Stimulated activated CD4-positive, alpha-beta T cell treated with anti-CD3 and anti-CD28 coated beads, Interleukin-12 subunit alpha, Interleukin-12 subunit beta, amount 100 ng/mL, for 24 hours (primary cell): ENCODE measurements at places on chromosomes 12 and 14.

- no peak for DNase-seq
These were observed 69.5 kb downstream of the TMEM132C start for GRCh38 chr12:128336204-128337070.

- DNase-seq, result no peak
These were observed 52.5 kb upstream of the VASH1 start for GRCh38 chr14:76708771-76709170.

DNA sequence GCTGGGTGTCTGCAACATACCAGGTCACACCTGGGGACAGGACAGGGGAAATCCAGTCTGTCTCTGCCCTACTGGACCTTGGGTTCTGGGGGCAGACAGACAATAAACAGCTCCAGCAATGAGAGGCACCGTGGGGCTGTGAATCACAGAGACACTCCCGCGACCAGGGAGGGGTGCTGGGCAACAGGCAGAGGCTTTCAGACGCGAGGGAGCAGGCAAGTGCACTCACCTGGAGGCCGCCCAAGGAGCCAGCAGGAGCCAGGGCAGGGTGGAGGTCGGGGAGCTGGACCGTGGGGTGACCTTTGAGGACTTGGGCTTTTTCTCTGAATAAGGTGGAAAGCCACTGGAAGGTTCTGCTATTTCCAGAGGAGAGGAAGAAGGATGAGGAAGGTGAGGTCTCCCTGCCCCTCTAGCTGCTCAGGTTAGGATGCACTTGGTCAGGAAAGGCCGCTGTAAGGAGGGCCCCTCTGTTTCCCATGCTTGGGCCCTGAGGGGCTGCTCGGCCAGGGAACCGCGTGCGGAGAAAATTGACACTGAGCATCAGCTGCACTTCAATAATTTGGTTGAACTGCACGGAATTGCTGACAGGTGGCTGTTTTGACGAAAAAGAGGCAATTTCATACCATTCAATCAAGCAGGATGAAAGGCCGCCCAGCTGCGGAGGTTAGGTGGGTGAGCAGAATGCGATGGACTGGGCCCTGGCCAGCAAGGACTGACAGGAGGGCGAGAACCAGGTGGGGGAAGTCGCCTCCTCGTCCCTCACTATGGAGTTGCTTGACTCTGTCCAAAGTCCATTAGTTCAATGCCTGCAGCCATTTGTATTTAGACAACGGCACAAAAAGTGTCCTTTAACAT is 42.2 kb downstream of the JAG2 start:
- no peak for DNase-seq

GRCh38 chr14:104136472-104137296 is 1.7 kb upstream of the KIF26A start:
- no peak for DNase-seq

- no peak for DNase-seq
These were observed 51.2 kb upstream of the OXA1L start for GRCh38 chr14:22715186-22715812.

DNA sequence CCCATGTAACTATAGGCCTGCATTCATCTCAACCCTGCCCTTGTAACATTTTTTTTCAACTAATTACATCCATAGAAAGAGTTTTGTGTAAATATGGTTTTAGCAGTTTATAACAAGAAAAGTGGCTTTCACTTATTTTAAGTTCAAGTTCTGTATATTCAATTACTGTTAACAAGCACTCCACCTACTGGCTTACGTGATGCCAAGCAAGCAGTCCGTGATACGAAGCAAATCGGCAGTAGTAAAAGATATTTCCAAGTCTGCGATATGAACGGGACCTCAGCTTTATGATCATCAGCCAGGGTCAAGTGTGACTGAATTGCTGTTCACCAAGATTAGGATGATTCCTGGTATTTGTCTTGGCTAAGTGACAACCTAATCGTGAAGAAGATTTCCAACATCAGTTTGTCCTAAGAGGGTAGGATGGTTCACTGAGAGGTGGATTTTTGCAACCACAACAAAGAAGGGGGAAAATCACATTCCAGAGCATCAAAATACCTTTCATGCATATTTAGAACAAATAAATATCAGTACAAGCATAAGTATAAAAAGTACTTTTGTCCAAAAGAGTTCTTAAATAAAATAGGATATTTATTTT is 456.2 kb downstream of the FOXG1 start:
- DNase-seq, result no peak

DNA sequence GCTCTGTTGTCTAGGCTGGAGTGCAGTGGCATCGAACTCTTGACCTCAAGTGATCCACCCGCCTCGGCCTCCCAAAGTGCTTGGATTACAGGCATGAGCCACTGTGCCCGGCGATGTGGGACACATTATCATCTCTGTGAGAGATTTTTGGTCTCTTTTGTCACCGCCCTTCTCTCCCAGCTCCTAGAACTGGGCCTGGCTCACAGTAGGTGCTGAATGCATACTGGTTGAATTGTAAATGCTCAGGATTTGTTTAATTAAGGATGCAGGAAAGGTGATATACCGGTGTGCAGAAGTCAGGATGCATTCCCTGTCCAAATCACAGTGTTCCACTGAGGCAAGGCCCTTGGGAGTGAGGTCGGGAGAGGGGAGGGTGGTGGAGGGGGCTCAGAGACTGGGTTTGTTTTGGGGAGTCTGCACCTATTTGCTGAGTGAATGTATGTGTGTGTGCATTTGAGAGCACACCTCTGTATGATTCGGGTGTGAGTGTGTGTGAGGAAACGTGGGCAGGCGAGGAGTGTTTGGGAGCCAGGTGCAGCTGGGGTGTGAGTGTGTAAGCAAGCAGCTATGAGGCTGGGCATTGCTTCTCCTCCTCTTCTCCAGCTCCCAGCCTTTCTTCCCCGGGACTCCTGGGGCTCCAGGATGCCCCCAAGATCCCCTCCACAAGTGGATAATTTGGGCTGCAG is 1.0 kb upstream of the KRT18 start:
- DNase-seq, result no peak

DNA sequence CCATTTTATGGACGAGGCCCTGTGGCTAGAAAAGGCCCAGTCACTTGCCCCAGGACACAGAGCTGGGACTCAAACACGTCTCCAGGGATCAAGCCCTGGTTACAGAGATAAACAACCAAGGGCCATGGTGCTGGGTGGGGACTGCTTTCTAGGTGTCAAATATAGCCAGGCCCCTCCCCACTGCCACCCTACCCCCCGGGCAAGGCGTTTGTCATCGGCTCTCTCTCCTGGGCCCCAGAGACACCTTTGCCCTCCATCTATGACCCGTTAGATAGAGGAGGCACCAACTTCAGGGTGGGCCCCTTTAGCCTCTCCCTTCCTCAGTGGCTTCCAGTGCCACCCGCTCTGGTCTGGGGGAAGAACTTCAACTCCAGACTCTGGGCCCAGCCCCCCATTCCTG is 18.0 kb downstream of the LTBP2 start:
- DNase-seq, result no peak

GRCh38 chr12:65779091-65779642 is 45.1 kb upstream of the HMGA2 start:
- DNase-seq, result no peak

DNA sequence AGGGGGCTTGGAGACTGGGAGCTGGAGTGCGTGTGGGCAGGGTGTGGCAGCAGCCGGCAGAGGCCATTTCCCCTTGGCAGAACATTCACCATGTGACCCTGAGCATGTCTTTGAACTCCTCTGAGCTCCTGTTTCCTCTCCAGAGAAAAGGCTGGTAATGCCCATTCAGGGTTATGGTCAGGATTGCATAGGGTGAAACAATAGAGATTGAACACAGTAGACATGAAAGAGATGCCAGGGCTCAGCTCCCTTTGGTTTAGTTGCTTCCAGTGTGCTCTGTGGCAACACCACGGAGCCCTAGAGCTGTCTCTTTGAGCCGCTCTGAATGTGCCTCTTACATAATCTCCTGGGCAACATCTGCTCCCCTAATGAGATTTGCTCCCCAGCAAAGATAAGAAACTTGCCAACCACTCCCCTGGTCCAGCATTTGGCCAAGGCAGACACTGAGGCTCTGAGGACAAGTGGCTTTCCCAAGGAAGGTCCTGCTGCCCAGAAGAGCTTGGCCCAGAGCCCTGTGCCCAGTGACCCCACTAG is 4.6 kb downstream of the IFI27 start:
- DNase-seq, result no peak

DNA sequence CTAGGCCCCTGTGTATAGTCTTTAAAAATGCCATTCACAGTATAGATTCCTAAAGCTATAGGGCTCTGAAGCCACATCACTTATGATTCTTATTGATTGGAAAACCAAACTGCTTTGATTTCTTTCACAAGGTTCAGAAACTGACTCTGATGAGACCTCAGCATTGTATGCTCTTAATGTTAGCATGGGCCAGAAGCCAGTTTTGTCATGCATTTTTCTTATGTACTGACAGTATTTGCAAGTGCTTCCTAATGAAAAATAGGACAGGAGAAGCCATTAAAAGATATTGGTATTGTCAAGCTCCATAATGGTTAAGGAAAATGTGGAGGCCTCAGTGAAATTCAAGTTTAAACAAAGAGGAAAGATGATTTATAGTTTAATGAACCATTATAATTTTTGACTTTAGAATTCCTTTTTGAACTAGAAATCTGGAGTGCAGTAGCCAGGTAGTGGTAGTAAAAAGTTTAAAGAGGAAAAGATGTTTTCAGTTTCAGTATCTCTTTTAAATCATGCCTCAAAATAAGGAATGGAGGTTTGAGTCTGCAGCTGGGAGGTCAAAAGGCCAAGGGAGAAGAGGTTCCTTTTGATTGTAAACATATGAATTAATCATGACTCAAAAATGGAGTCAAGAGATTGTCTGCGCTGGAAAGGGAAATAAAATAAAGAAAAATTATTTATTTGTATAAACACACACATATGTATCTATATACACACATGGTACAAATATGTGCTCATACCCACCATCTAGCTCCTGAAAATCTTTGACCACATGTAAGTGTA is 388.1 kb upstream of the PRICKLE1 start:
- DNase-seq, result no peak

DNA sequence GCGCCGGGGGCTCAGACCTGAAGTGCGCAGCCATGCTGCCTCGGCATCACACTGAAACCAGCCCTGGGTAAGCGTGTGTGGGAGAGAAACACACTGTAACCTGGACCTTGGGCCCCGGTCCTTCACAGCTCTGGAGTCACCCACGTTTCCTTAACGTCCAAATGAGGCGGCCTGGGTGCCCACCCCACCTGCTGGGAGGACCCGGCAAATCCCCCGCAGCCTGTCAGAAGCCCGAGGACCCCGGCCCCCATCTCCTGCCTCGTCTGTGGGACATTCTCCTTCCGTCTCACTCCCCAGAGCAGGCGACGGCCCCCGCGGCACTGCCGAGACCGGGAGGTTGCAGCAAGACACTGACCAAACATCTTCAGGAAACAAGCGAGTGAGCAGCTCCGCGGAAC is 66.5 kb upstream of the GALNT9 start:
- DNase-seq, result no peak

- DNase-seq, result no peak
These were observed 5.1 kb upstream of the MED13L start for GRCh38 chr12:116282371-116283286.

DNA sequence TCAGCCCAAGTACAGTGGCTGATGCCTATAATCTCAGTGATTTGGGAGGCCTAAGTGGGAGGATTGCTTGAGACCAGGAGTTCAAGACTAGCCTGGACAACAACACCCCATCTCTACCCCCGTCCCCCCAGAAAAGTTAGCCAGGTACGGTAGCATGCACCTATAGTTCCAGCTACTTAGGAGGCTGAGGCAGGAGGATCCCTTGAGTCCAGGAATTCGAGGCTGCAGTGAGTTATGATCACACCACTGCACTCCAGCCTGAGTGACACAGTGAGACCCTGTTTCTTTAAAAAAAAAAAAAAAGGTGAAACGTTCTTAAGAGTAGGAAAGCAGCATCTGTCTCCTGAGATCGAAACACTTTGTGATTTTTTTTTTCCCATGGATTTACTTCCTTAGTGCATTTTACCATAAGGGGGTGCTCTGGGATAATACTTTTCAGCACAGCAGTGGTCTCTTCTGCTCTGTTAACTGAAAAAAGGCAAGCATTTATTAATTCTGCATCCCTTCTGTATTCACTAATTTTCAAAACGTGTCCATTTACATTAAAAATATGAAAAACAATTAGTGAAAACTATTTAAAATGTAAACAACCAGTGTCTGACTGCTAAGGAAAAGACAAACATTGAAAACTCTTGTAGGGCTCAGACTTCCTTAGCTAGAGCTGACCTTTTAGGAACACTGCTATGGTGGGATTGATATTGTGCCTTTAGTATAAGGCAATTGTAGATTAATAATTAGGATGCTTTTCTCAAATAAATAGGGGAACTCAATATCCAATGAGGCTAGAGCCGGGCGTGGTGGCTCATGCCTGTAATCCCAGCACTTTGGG is 31.2 kb upstream of the USP44 start:
- no peak for DNase-seq

GRCh38 chr14:101351146-101351545 is 210.1 kb upstream of the DIO3 start:
- DNase-seq, result no peak

DNA sequence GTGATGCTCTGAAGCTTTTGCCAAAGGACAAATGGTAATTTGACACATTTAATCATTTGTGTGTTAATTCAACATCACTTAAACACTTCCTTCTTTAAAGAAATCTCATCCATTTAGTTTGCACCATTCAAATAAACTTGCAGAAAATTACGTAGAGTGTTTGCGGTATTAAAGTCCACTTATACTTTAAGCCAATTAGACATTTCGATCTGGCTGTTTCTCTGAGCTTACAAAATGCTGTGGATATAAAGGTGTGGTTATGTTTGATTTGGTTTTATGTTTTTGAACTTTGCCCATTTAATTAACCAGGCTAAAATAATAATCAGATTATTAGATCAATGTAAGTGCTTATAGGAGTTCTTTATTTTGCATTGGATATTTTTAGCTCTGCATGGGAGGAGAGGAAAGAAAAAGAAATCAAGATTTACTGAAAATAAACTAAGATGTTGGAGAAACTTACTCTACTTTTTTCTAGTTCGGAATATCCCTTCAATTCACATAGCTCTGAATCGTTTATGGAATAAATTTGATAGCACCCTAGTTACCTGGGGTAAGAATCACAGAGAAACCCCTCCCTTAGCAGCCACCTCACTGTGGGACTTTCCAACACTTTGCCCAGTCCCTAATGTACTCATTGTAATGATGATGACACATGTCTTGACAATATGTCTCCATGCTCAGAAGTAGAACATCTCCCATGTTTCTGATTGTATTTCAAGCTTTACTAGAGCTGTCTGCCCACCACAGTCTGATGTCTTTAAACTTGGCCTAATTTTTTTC is 268.0 kb downstream of the BTG1 start:
- no peak for DNase-seq

- DNase-seq, result no peak
These were observed 8.8 kb upstream of the HEBP1 start for GRCh38 chr12:13008741-13009380.

DNA sequence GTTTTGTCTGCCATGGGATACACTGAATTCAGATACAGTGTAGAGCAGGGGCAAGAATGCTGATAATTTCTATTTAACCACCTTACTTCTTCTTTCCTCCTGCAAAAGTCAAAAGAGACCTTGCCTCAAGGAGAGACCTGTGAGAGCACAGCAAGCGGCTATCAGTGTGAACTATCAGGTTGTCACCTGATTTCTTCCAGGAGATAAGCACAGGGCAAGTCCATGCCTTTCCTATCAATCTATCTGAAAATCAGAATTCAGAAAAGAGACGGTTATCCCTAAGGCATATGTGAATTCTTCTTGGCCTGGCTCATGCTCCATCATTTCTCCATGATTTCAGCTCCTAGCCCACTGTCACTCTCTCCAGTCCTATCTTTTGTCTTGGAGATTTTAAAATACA is 128.9 kb upstream of the CCND2 start:
- DNase-seq, result no peak
